ENCODE measurements at places on chromosomes 4 and X.

GRCh38 chr4:170193496-170193895 is 103.7 kb upstream of the AADAT start:
- no peak for DNase-seq

GRCh38 chr4:185600801-185601434 is 65.6 kb upstream of the PDLIM3 start:
- no peak for DNase-seq

DNA sequence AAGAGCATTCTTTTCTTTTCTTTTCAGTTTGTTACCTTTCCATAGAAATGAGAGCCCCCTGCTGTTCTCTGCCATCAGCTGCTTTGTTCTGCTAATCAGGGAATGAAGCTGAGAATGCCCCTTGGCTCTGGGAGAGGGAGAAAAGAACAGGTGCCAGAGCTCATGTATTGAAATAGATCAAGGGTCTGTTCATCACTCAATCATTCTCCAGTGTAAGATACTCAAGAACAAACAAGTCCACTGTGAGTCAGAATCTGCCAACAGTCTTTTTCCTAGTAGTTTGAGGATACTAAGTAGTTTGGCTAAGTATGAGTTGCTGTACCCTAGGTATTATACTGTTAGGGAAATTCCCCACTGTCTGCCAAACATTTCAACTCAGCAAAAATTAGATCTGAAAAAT is 144.3 kb downstream of the RTL3 start:
- peak; percentile 1 for DNase-seq

GRCh38 chrX:20519826-20520225 is 253.1 kb upstream of the RPS6KA3 start:
- DNase-seq, result no peak

DNA sequence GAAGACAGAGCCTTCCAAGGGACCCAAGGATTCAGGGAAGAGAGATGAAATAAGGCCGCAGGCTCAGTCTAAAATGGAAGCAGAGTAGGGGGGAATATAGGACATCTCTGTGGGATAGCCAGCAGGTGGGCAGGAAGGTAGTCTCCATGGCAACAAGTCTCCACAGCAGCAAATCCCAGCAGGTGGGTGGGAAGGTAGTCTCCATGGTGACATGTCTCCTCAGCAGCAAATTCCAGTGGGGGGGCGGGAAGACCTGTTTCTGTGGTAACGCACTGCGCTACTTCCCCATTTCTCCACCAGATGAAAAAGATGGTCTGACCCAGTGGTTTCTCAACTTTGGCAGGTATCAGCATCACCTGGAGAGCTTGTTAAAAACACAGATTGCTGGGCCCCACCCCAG is 18.3 kb downstream of the NLGN3 start:
- no peak for DNase-seq

DNA sequence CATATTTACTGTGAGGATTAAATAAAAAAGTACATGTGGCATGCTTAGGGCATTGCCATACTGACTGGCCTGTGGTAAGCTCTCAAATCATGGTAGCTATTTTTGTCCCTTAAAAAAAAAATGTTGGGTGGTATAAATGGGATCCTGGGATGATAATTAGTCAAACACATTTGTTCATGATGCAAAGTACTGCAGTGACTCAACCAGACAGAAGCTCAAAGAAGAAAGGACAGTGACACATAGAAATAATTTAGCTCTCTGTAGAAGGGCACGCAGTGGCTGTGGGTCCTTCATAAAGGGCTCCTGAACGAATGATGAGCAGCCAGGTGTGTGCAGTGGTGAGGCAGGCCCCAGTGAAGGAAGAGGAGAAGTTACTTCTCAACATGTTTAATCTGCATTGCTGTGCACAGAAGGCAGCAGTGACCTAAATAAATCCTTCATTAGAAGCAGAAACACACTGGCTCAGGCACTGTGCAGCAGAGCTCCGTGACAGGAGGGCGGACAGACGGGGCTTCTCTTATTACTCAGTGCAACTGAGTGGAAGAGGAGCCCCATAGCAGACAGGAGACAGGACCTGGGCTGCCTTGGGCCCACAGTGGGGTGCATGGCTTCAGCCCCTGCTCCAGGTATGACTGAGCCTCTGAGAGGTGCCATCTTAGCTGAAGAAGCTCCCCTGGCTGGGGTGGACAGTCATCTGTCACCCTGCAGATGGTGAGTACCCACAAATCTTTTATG is 20.3 kb downstream of the HS3ST1 start:
- DNase-seq, result no peak

- DNase-seq, result no peak
Observed at GRCh38 chrX:127552571-127552970, 499.6 kb downstream of the ACTRT1 start.

GRCh38 chr4:57607566-57608180 is 497.5 kb upstream of the IGFBP7 start:
- peak; percentile 17 for DNase-seq

DNA sequence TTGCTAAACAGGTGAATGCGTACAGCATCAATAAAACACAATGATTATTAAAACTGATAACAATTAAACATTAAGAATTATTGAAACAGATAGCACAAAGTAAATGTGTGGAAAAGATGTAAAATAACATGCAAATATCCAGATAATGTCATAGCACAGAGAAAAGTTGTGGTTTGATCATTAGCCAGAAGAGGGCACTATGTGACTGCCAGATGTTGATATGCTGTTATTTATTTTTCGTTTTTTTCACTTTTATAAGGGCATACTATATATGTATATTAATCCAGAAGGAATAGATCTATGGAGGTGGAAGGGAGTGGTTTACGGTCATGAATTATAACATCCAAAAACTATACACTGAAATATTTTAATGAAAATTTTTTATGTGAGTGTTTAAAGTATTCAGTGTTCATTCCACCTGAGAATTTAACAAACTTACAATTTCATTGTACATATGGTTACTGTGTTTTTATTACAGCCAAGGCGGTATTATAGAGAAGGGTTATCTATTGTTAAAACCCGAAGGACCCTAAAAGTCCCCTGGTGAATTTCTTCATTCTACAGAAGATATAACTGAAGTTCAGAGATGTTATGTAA is 211.9 kb upstream of the UGT8 start:
- DNase-seq, result peak; percentile 16

GRCh38 chrX:47093248-47093647 is 15.0 kb downstream of the RGN start:
- DNase-seq, result no peak

GRCh38 chr4:181659876-181660275 is 583.3 kb upstream of the TENM3 start:
- DNase-seq, result no peak

DNA sequence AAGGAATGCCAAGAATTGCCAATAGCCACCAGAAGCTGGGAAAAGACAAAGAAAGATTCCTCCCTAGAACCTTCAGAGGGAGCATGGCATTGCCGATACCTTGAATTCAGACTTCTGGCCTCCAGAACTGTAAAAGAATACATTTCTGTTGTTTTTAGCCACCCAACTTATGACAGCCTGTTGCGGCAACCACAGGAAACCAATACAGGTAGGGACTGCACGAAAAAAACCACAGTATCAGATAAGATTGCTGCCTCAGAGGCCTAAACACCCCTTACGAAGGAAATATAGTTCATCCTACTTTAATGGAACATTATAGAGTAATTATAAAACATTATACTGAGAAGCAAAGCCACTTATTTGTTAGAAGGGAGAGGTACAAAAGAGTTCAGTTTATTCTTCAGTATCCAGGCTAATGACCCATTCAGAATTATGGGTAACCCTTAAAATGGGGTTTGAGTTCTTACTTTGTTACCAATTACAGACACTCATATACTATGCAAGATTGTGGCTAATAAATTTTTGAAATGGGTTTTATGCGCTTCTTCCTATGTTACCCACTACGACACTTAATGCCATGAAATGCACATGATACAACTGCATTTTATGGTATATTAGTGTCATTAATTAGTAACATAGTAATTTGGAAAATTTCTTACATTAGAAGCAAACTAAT is 37.4 kb upstream of the SMIM10L2A start:
- DNase-seq, result no peak

DNA sequence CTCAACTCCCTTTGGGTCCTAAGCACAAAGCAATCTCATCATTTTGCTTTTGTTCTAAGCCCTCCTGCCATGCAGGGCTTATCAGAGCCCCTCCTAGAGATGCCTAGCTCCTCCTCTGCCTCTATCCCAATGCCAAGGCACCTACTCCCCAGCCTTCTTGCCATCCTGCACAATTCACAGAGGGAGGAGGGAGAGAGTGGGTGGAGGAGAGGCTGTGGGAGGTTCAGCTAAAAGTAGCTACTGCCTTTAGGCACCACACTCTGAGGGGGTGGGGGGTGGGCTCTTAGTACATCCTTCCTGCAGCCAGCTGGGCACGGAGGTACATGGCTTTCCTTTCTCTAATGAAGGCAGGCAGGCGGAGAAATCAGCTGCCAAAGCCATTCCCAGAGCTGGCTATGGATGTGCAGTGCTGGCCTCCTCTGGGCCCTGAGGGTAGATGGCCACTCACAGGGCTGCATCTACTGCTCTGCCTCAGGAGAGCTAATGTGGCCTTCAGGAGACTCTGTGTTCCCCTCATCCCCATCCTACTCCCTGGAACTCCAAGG is 40.1 kb downstream of the ARHGEF9 start:
- no peak for DNase-seq

DNA sequence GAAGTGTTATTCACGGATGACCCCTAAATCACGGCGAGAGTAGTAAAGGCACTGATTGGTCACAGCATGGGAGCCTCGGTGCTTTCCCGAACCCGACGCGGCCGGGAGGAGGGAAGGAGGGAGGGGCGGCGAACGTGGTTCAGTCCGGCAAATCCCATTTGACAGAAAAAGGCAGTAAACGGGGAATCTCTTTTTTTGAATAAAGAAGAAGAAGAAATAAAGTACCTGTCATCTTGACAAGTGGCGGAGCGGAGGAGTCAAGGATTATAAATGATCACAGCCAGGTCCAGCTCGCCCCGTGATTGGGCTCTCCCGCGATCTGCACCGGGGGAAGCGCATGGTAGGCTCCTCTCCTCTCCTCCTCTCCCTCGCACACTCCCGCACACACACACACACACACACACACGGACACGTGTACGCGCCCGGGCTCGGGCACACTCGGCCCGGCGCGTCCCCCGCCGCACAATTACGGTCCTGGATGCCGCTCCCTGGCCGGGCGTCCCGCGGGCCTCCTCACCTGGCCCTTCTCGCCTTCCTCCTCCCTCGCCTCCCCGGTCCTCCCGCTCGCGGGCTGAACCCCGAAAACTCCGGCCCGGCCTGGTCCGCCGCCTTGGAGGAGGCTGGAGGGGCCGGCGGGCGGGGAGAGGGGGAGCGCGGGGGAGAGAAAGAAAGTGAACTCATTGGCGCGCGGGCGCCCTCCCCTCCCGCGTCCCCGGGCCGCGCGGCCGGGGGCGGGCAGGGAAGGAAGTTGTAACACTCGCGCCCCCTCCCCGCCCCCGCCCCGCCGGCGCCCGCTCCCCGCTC is 99.2 kb upstream of the TENM3 start:
- DNase-seq, result peak; percentile 94

DNA sequence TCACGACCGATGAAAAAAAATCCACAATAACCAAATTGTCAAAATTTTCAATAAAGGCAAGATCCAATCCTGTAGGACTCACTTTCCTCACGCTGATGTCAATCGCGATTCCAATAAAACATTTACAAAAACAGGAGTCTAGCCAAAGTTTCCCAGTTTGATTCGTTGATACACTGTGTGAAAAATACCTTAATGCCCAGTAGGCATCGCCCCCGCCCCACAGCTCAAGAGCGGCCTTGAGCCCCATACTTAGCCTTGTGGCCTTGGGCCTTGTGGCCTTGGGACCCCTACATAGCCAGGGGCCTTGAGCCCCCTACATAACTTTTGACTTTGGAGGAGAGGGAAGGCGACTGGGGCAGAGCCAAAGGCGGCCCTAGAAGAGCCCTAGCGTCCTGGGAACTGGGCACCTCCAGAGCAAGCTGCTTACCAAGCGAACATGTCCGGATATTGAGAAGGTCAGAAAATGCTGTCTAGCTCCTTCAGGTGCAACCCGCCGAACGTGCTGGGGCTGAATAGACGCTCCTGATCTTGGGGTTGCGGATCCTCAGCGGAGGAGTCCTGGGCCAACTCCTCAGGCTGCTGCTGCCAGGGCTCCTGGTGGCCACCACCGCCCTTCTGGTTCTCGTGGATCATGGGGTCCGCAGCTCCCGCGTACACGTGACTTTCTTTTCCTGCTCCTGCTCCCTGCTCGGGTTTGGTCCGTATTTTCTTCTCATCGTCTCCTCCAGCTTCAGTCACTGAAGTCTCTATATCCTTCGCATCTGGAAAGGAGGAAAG is 62.9 kb downstream of the RHOXF2B start:
- no peak for DNase-seq

DNA sequence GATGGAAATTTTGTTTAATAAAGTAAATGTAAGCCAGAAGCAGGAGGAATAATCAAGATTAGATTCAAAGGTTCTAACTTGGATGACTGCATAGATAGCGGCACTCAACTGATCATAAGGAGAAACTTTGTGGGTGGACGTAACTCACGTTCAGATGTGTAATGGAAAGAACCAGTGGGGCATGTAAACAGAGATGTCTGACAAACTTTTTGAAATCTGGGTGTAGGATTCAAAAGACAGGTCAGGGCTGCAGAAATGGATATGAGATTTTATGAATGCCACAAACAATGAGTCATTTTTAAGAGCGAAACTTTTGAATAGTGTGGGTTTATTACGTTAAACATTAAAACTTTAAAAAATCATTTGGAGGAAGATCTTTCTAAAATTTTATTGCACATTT is 375.6 kb downstream of the GBA3 start:
- DNase-seq, result no peak

- DNase-seq, result no peak
Observed at GRCh38 chr4:94571298-94571697, 119.6 kb downstream of the PDLIM5 start.

DNA sequence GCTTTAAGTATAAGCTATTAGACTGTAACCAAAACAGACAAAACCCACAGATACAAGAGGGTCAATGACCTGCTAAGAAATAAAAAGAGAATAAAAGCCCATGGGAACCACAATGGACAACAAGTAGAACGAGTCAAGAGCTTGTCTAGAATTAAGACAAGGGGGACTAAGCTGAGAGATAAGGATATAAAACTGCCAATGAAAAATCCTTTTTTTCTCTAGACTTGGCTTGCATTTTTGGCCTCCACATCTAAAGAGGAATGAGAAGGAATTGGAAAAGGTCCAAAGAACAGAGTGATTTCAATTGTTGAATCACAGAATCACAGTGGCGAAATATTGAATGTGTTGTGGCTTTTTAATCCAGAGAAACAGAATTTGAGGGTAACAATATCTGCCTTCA is 135.7 kb downstream of the QDPR start:
- DNase-seq, result no peak

DNA sequence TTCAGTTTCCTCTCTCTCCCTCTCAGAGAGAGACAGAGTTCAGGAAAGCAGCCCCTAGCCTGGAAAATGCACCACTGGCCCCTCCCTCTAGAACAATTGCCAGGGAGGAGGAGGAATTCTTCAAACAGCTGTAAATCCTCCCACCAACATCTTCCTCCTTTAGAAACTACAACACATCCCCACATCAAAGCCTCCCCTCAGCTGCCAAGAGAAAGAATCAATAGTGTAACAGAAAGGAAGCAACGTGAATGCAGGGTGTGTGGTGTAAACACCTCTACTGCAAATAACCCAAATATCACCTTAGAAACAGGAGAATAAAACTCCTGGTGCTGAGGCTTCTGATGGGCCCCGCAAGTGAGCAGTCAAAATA is 249.9 kb upstream of the GATB start:
- DNase-seq, result peak; percentile 14

- no peak for DNase-seq
Observed at GRCh38 chr4:181308476-181309312, 934.5 kb upstream of the TENM3 start.
